ENCODE measurements at places on chromosomes 7 and 10.
A peak's percentile ranks its signal among the peaks of the same experiment; 100 is the strongest.

GRCh38 chr7:77903597-77903996 lies 105.0 kb downstream of the PHTF2 start:
- no peak for DNase-seq

DNA sequence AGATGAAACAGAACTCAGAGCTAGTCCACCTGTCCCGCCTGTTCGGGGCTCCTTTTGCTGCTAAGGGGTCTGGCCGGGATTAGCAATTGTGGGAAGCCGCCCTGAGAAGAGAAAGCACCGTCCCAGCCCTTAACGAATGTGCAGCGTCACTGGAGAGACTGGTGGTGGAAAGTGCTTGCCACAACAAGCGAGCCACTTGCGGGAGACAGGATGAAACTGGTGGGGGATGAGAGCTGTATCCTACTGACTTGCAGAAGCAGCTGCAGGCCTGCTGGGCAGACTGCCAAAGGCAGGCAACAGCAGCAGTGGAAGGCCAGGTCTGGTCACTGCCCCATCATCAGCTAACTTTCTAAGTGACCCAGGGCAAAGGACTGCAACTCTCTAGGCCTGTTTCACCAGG lies 95.4 kb downstream of the FAM53B start:
- peak; percentile 28 for DNase-seq

DNA sequence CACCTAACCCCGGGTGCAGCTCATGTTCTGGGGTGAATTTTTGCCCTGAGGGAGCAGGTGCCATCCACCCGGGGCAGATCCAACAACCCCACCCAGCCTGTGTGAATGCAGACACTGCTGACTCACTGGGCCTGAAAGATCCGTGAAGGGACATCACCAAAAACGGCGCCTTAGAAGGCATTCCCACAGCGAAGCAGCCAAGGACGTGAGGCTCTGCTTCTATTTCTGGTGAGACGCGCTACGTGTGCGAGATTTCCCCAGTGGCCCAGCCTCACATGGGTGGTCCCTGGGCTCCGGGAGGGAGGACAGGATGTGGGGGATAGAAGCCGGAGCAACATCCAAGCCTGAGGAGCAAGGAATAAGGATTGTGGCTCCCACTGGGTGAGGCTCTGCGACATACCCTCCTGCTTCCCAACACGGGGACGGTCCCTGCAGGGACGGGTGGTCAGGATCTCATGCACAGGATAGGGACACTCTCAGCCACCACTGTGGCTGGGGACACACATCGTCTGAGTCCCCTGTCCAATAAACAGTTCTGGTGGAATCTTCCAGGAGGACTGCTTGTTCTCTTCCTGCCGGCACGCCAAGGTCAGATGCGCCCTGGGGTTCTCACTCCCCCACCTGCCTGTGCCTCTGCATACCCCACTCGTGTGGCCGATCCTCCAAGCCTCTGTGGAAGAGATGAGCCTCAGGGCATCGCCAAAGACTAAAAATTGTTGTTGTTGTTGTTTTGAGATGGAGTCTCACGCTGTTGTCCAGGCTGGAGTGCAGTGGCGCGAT lies 70.2 kb downstream of the ZRANB1 start:
- no peak for DNase-seq

DNA sequence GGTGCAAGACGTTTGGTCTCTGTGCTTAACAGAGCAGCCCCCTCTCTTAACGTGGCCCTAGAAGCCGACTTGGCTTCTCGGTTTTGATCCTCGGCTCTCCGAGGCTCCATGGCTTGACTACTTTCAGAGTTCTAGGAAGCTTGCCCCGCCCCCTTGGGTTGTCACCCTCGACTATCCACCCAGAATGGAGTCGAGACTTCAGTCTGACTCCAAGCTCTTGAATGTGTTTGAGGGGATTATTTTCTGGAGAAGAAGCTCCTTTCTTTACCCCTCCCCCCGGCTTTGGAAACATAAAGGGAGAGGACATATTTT lies 448 bp downstream of the SEC24C start:
- peak; percentile 57 for DNase-seq

DNA sequence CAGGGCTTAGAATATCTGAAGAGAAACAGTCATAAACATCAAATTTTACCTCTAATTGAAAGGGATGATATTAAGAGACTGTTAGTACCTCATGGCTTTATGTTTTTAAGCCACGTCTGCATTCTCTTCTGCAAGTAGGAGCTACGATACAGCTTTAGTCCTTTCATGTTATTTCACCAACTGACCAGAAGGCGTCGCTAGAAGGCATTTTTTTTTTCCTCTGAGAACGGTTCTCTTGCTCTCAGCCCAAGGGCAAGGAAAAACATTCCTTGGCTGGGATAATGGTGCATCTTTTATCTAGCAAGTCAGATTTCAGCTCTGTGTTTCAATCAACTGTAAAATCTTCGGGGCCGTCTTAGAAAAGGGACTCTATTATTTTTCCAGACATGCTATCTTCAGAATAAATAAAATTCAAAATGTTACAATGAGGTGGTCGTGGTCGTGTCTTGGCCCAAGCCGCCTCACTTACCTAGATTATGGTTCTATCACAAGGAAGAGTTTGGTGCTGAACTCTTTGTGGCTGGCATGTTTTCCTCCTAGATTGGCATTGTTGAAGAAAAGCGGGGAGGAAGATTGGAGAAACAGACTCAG lies 41.6 kb upstream of the LYZL2 start:
- no peak for DNase-seq

DNA sequence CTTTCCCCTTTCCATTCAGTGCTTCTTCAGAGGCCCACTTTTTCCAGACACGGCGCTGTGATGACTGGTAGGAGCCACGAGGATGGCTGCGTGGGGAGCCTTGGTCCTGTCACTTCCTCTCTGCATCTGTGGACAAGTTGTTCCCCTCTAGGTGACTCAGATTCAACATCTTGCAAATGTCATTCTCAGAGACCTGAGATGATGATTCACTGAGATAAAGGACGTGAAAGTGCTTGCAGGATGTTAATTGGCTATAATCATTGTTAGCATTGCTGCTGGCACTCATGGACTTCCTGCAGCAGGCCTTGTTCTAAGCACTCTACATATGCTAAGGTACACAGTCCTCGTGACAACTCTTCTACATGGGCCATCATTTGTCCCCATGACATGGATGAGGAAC lies 489.8 kb upstream of the ZMIZ1 start:
- peak; percentile 34 for DNase-seq

GRCh38 chr7:87028636-87029035 lies 30.8 kb downstream of the ELAPOR2 start:
- no peak for DNase-seq

- no peak for DNase-seq
These were observed 794 bp downstream of the PCGF6 start for GRCh38 chr10:103350175-103350516.

- DNase-seq = no peak
These were observed 29.4 kb downstream of the CHST15 start for GRCh38 chr10:124063750-124064603.

- DNase-seq = no peak
These were observed 266 bp upstream of the STMP1 start for GRCh38 chr7:135662123-135662372.

DNA sequence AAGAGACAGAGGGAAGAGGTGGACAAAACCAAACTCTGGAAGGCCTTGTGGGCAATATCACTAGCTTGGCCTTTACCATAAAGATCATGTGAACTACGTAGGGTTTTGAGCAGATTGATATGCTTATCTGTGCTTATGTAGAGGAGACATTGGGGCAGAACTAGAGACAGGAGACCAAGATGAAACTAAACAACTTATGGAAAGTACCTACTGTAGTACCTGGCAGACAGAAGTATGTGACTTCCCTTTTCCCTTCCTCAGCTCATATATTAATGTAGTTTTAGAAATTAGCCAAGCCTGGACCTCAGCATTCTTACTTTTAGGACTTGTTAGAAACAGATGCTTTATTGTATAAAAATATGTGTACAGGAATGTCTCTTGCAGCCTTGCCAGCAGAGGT lies 14.0 kb upstream of the IL6 start:
- no peak for DNase-seq

- DNase-seq = no peak
These were observed 189.4 kb upstream of the LRGUK start for GRCh38 chr7:133937786-133938185.

DNA sequence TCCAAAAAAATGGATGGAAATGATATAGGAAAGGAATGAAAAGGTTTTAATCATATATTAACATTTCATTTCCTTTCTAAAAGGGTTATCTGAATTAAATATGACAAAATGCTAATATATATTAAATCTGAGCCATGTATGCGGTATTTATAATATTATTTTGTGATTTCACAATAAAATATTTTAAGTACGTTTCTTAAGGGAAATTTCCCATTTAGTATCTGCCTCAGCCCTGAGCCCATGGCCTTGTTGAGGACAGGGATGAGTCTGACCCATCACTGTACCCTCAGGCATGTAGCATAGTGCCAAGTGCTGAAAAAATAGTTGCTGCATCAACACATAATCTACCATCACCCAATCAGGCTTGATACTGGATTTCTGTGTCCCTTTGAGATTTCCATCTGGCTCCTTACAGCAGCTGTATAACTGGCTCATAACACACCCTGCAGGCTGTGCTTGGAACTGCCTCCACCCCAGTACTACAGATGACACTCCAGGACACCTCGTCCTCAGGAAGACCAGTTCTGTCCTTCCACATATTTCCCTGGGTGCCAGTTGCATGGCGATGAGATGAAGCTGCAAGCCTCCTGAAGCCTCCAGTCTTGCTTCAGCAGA lies 59.4 kb upstream of the ASAH2 start:
- DNase-seq = no peak

GRCh38 chr10:125881192-125881591 lies at the start of gene DHX32:
Gene DHX32, minus strand, starts transcription at chr10:125881292. Its CDS starts 468 bp downstream, at chr10:125880824.
- DNase-seq = no peak

DNA sequence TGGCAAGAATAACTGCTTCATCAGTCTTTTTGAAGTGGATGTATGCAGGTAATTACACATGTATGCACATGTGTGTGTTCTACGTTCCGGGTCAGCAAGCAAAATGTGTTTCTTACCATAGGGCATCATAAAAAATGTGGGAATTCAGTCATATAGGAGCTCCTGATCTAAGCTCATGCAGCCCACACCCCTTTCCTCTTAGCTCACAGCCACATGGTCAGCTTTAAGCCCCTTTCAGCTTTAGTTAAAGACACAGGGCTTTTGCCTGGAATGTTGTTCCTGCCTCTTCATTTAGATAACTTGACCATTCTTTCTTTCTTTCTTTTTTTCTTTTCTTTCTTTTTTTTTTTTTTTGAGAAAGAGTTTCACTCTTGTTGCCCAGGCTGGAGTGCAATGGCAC lies 258.1 kb downstream of the RPS24 start:
- DNase-seq = no peak

GRCh38 chr10:46326066-46326465 lies 39.3 kb downstream of the ANTXRL start:
- DNase-seq = no peak

DNA sequence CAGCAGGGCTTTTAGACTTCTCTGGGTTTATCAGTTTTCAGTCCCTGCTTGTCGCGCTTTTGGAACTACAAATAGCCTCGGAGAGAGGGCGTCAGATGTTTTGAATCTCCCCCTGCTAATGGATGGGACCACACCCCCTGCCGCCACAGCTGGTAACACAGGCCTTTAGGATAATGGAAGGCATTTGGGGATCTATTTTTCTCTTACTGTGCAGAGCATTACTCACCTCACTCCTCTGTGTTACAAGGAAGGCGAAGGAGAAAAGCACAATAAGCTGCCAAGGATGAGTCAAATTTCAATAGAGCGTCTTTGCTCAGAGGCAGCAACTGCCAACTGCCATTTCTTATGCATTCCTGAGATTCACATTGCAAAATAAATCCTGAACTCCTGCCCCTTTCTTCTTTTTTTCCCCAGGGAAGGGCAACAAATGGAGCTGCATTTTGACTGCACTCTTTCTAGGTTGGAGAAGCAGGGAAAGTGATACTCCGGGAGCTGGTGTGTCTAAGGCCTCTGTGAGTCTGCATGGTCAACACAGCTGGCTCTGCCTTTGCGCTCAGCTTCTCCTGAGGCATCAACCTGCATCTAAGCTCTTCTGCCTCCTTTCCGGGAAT lies 31.5 kb upstream of the SMNDC1 start:
- no peak for DNase-seq

GRCh38 chr7:35492451-35493175 lies 202.3 kb downstream of the HERPUD2 start:
- DNase-seq = no peak

- DNase-seq = no peak
These were observed 94.9 kb upstream of the INSYN2A start for GRCh38 chr10:127291329-127291728.

GRCh38 chr10:60706146-60706545 lies 72.1 kb upstream of the CDK1 start:
- no peak for DNase-seq

DNA sequence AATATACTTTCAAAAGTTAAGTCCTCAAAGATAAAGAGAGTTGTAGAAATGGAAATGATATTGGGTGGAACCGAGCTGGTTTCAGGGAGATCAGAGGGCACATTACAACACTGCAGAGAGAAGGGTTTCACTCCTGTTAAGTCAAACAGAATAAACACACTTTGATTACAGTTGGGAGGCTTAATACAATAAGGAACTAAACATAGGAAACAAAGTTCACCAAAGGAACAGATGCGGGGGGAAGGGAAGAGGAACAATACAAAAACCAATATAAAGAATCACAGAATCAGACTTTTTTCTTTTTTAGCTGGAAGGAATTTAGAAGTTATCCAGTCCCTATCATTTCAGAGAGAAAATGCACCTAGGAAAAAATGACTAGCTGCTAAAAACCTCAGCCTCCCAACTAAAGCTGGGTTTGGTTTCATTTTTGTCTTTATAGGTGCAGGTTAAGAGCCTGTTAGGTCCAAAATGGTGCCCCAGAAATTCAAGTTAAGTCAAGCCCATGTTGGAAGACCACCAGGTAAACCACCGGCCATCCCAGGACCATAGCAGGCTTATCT lies 81.9 kb downstream of the DNMBP start:
- no peak for DNase-seq

DNA sequence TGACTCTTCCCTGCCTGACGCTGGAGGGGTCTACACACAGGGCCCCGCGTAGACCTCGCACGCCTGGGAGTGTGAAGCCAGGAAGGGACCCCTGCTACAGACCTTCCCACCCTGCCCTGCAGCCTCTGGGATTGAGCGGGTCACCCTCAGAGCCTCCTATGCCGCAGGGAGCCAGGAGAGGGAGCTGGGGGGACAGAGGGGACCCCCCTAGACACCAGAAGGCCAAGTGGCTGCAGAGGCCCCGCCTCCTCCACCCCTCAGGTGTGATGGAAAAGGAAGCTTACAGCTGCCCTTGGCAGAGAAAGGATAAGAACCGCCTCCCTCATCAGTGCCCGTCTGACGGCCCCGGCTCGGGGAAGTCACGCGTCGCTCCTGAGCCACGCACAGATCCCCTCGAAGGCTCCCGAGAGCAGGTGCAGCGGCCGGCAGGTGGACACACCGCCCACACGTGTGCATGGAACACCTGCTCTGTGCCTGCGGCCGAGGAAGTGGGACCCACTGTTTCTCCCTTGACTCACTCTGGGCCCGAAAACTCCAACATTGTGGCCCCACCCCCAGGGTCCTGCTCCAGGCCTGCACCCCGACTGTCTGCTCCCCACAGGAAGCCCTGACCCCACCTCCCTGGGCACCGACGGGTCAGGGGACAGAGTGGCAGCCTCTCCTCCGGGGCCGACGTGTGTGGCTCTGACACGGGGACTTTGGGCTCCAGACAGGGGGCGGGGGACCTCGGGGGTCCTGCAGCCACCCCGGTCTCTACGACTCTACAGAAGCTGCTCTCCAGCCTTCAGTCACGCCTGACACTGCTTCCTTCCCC lies 73.3 kb downstream of the MICALL2 start:
- DNase-seq = no peak

GRCh38 chr10:554182-554848 lies 135.2 kb downstream of the DIP2C start:
- no peak for DNase-seq

- DNase-seq = no peak
These were observed 2.0 kb downstream of the RTKN2 start for GRCh38 chr10:62266611-62267010.

All from stimulated activated CD4-positive, alpha-beta T cell treated with anti-CD3 and anti-CD28 coated beads, TNF-alpha, amount 100 ng/mL, for 24 hours (primary cell).